Kidney glomerular epithelial cell (primary cell): ENCODE measurements at places on chromosomes 16 and 17.

GRCh38 chr17:78873519-78874340 lies 29.3 kb downstream of the CEP295NL start:
- peak; percentile 12 for DNase-seq

GRCh38 chr17:64940055-64940454 lies 20.8 kb upstream of the LRRC37A3 start:
- no peak for DNase-seq

GRCh38 chr17:76725580-76726230 lies 701 bp downstream of the JMJD6 start:
- no peak for DNase-seq

DNA sequence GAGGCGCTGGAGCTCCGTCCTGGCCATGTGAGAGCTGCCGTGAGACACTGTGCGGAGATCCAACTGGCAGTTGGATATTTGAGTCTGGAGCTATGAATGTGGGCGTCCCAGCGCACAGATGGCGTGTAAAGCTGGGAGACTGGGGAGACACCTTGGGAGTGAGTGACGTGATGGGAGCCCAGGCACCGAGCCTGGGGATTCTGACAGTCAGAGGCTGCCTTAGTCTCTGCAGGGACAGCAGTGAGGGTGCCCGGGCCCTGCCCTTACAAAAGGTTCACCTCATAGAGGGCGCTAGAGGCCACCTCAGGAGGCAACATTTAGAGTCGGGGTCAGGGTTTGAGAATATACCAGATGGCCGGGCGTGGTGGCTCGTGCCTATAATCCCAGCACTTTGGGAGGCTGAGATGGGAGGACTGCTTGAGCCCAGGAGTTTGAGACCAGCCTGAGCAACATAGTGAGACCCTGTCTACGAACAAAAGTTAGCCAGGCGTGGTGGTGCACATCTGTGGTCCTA lies 194.1 kb upstream of the GSE1 start:
- no peak for DNase-seq

GRCh38 chr17:20066253-20066652 lies 57.1 kb downstream of the SPECC1 start:
- peak; percentile 88 for DNase-seq
